Nephron progenitor cell (in vitro differentiated cells): ENCODE measurements at places on chromosomes 16 and 17.

DNA sequence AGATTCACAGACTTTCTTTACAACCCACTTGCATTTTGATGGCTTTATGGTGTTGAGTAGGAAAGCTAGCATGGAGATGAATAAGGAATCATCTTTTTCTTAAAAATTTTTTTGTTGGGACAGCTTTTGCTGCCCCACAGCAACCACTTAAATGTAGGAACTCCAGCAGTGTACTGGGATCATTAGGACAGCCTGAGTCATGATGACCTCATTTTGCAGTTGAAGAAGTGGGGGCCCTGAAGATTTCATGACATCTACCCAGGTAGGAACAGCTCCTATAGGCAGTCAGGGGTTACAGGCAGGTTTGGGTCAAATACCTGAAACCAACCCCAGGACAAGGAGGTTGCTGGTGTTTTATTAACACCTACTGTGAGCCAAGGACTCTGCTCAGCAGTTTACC is 2.1 kb downstream of the METTL22 start:
- no peak for DNase-seq

DNA sequence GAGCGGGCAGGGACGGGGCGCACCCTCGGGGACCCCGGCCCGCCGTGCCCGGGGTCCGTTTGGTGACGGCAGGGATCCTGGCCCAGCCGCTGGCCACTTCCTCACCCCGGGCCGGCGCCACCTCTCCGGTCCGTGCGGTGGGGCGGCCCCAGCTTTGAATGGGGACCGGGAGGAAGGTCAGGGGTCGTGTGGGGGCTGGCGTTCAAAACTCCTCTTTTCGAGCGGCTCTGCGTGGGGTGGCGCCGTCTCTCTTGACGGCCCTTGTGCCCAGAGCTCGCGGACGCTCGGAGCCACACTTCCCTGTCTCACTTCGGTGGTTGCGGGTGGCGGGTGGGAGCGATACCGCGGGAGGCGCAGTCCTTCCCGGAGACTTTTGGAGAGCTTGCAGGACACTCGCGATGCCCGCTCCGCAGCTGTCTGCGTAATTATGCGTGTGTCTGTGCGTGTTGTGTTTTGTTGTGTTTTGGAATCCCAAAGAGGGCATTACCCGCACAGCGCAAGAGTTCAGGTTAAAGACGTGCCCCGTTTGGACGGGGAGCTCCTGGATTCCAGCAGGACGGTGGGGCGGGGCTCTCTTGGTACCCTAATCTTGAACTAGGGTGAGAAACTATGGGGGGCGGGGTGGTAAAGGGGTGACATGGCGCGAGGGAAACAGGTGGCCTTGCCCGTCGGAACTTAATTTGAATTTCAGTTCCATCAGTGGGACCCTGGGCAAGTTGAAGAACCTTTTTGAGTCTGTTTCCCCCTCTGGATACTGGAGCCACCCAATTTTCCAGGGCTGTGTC is 637 bp downstream of the PLCG2 start:
- DNase-seq = peak; percentile 55

DNA sequence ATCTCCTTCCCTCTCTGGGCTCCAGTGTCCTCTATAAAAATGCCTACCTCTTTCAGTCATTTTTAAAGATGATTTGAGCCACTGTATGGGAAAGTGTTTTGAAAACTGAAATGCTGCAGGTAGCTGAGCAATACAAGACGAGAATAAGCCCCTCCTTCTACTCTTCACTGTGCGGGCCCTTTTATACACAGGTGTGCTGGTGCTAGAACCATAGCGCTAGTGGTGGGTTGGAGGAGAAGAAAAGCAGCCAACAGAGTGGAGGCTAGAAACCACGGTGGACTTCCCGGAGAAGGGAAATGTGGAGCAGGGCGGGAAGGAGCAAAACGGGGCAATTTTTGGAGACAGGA is 58.2 kb upstream of the DLX4 start:
- DNase-seq = no peak

DNA sequence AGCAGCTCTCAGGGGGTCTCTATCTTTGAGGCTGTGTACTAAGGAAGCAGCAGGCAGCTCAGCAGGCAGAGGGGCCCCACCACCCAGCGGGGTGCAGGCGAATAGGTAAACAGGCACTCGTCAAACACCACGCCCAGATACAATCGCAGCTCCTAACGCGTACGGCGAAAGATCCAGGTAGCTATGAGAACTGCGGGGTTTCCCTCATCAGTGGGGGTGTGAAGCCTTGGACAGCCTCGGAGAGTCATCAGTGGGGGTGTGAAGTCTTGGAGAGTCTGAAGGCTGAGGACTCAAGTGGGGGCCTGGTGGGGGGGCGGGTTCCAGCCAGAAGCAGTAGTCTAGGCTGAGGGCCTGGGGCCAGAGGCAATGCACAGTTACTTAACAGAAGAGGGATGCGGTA is 69.0 kb downstream of the RTN4RL1 start:
- no peak for DNase-seq

GRCh38 chr17:68398691-68399637 is 58.3 kb downstream of the WIPI1 start:
- DNase-seq = peak; percentile 62

DNA sequence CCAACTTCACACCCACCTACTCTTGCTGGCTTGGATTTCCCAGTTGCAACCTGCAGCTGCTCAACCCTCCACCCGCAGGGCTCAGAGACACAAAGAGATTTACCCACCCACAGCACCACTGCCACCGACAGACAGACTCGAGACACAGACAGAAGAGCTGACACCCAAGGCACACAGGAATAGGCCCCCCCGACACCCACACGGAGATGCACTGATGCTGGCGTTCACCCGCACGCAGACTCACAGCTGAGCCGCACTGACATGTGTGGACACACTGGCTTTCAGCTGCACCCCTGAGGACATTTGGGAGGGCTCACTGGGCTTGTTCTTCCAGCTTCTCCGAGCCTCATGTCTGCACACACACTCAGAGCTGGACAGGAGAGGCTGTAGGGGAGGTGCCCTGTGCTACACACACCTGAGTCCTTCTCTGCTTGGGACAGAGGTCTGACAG is 8.2 kb downstream of the STX1B start:
- no peak for DNase-seq

- DNase-seq = no peak
Observed at GRCh38 chr17:81635973-81636504, 873 bp downstream of the NPLOC4 start.

GRCh38 chr17:59766491-59766890 is 59.0 kb downstream of the VMP1 start:
- DNase-seq = no peak

- DNase-seq = no peak
Observed at GRCh38 chr16:23959752-23960072, 123.9 kb downstream of the PRKCB start.

- DNase-seq = peak; percentile 68
Observed at GRCh38 chr17:3647769-3648555, 11.4 kb downstream of the CTNS start.

DNA sequence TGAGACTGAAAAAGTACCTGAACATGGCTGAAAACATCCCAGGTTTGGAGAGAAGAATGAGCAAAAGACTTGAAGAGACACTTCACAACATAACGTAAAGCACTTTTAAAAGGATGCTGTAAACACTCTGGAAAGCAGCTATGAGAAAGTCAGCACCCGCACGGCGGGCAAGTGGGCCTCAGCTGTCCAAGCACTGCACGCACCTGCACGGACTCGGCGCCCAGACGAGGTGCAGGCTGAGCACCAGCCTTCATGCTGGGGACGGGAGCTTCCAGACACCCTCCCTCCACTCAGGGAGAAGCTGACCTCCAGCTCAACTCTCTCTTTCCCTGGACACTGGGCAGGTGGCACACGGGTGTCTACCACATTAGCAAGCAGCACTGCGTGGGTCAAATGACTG is 13.1 kb downstream of the CCDC57 start:
- DNase-seq = no peak

DNA sequence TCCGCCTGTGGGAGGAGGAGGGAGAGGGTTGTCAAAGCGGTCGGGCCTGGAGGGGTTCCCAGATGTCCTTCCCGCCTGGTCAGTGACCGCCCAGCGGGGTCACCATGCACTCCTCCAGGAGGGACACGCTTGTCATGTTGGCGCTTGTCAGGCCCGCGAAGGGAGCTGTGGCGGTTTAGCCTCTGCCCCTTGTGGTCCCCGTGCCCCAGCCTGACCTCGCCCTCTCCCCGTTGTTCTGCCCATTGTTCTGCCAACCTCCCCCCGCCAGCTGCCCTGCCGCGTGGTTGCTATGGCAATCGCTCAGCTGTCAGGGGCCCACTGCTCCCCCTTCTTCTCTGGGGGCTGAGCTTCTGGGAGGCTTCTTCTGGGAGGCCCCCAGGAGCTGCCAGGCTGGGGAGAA is 146.4 kb upstream of the CIBAR2 start:
- DNase-seq = peak; percentile 36

- no peak for DNase-seq
Observed at GRCh38 chr17:8892338-8892690, 24.8 kb upstream of the PIK3R6 start.

GRCh38 chr16:67606632-67607031 is 38.3 kb upstream of the CARMIL2 start:
- no peak for DNase-seq

DNA sequence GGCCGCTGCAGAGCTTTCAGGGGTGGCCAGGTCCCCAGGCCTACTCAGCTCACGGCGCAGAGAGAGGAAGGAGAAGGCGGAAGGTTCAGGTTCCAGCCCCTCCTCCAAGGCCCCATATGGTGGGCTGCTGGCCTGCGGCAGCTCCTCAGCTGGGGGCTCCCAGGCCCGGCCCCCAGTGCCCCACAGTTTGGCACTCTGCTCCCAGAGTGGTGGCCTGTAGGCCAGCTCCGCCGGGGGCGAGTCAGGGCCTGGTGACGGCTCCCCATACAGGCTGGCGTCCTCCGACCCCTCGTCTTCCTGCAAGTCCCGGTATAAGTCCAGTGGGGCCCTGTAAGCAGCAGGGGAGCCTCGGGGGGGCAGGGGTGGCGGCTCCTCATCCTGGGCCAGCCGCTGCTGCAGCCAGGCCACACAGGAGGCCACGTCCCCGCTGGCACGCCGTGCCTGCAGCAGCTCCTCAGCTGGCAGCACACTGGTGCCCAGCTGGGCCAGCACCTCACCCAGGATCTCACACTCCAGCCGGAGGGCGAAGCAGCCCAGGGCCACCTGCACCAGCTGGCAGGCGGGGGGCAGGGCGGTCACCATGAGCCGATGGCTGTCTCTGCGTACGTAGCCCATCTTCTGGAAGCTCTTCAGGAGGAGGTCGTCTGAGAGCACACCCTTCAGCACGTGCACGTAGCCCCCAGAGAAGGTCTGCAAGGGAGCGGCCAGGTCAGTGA is 3.7 kb downstream of the SPATA2L start:
- no peak for DNase-seq

- DNase-seq = peak; percentile 90
Observed at GRCh38 chr16:89560378-89561141, at the start of gene RPL13. Gene RPL13, plus strand, starts transcription at chr16:89560682. Its CDS starts 278 bp downstream, at chr16:89560960.

GRCh38 chr16:84093879-84094270 is 22.9 kb downstream of the MBTPS1 start:
- DNase-seq = no peak

GRCh38 chr17:8154608-8155155 is 2.5 kb upstream of the PER1 start:
- DNase-seq = no peak

DNA sequence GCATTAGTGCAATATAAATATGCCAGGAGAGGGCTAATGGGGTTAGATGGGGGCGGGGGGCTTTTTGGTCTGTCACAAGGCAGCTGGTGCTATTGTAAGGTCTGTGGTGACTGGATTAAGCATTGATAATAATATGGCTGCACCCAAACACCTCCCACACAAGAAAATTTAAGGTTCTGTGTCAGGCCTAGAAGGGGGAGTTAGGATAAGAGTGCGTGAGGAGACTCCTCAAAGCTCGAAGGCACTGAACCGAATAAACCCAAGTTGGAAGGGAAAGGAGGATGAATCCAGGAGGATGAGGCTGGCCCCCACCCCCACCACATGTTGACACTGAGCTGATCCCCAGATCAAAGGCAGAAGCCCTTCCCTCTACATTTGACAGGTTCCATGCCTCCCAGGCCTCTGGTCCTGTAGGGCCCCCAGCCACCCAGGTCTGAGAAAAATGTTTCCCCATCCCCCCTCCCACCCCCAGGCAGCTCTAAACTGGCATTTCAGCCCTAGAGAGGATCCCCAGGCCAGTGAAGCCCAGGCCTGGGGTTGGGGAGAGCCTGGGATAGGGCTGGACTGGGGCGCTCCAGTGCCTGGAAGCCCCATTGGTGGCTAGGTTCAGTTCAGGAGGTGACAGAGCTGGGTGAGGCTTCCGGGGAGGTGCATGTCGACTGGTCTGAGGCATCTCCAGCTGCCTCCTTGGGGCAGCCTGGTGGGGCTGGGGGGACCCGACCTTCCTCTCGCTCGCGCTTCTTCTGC is 1.7 kb downstream of the HOXB1 start:
- DNase-seq = peak; percentile 45

DNA sequence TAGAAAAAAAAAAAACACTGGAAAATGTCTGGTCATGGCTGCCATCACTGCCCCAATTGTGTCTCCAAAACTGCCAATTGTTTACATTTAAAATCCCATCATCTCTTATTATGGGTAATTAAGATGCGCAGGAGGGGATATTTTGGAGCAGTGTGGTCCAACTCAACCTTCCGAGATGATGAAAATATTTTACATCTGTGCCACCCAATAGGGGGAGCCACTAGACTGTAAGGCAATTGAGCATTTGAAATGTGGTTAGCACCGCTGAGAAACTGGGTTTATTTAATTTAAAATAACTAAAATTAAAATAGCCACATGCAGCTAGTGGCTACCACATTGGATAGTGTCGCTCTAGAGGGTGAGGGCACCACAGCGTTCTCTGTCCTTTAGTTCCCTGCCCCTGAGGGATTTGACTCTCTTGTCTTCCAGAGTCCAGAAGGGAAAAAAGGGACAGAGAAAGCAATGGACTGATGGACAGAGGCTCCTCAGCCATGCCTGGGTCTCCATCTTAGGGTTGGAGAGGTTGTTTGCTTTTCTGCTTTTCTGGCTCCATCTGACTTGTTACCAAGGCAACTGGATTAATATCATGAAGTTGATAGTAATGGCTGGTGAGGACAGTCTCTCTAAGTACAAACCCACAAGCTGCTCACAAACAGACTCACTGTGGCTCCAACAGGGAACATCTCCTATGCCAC is 3.5 kb downstream of the MPO start:
- no peak for DNase-seq

GRCh38 chr17:63511331-63511730 is 11.8 kb upstream of the KCNH6 start:
- no peak for DNase-seq

GRCh38 chr17:81322271-81323082 is 27.4 kb upstream of the SLC38A10 start:
- DNase-seq = no peak

DNA sequence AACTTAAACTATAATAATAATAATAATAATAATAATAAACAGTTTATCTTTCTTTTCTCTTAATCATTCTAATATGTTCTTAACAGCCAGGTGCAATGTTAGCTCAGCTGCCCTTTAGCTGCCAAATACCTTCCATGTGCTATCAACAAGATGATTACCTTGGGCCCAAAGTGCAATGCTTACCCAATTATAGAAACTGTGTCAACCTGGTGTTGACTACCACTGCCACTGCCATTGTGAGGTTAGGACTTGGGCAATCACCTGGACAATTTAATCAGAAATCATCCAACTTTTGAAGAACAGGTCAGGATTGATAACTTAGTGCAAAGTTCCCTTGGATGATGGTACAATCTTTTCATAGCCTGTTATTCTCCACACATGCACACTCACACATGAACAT is 371.8 kb upstream of the SALL1 start:
- DNase-seq = no peak

- DNase-seq = peak; percentile 29
Observed at GRCh38 chr16:51129105-51129504, 22.0 kb downstream of the SALL1 start.
